ENCODE measurements at places on chromosomes 7 and 10. TPM values are rescaled to one million over a fixed set of nuclear protein-coding genes. Genes with fewer than 3 reads are reported as not detected.

The ZNF107 gene
- 4.9 TPM for total RNA-seq

The DPP6 gene
- total RNA-seq, result 40.0 TPM

The IFIT3 gene
- 14.2 TPM for total RNA-seq

DNA sequence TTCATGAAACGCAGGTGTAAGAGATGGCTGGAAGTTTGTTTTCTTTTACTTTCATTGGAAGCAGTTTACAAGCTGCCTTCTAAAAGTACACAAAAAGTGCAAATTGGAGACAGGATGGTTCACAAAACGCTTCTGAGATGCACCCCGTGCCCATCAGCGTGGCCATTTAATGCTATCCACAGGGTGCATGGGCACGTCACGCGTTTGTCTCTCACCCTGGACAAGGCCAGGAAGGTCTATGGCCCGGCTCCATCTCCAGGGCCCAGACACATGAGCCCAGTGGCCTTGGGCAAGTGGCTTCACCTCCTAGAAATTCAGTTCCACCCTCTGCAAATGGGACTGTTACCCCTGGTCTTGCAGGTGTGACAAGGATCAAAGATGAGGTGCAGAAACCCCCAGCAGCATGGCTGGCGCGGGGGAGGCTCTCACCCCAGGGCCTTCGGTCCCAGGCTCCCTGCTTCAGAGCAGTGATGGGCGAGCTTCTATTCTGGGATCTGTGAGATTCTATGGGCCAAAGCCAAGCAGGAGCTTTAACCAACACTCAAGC, 60.8 kb upstream of the EBF3 start:
- no peak for ATAC-seq

- no peak for ATAC-seq
These were observed 193.5 kb upstream of the HDAC9 start for GRCh38 chr7:18302097-18302496.

DNA sequence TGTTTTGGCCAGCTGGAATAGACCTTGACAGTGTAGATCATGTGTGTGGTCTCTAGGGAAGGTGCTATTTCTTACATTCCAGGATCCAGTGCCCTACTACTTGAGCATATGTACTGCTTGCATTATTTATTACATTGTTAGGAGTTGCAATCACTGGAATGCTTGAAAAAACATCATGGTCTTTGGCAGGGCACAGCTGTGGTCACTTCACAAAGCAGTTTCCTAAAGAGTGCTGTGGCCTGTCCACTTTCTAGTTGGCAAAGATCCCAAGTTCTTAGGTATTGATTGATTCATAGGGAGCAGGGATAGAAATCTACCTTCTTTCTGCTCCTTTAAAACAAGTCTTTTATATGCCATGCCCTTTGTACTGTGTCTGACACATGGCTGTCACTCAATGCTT, 4.6 kb downstream of the C7orf25 start:
- ATAC-seq, result no peak

DNA sequence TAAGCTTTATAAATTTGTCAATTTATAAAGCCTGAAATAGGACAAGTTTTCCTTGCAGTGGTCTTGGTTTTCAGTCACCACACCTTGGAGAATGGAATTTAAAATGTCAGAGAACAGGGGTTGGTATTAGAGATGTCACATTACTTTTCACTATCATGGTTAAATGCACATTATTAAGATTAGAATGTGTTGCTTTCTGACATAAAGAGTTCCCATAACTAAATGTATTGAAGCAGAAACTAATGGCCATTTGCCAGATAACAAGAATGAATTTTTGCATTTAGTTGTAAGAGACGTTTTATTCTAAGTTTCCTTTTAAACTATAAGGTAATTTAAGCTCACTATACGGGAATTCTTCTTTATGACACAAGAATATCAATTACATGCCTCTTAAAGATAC, 172.3 kb downstream of the ARL4A start:
- no peak for ATAC-seq

DNA sequence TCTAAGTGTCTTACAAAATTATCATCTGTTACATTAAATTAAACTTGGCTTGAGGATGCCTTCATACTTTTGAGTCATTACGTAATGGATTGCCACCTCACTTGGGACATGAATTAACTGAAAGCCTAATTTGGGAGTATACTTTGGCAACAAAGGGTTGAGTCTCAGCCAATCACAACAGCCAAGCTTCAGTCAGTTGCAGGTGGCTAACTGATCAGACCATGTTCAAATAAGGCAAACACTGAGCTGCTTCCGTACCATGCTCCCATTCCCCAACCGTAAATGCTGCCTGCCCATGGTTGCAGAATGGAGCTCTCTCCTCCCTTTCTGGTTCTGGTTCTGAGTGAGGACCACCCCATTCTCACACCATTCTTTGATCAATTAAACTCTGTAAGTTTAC, 92.9 kb upstream of the STK17A start:
- ATAC-seq, result no peak

DNA sequence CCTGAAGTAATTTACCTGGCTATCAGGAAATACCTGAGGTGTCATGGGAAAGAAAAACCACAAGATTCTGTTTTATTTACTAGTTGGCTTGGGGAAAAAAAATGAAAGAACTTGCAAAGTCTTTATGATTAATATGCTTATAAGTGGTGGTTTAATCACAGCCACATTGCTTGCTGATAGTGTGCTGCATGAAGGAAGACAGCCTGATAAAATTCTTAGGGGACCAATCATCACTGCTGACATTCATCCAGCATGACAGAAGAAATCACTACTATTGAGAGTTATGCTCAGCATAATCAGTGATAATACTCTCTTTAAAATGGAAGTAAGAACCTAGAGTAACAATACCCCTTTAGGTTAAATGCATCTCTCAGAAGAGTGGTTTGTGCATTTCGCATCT, 150.2 kb upstream of the LRRN3 start:
- no peak for ATAC-seq

DNA sequence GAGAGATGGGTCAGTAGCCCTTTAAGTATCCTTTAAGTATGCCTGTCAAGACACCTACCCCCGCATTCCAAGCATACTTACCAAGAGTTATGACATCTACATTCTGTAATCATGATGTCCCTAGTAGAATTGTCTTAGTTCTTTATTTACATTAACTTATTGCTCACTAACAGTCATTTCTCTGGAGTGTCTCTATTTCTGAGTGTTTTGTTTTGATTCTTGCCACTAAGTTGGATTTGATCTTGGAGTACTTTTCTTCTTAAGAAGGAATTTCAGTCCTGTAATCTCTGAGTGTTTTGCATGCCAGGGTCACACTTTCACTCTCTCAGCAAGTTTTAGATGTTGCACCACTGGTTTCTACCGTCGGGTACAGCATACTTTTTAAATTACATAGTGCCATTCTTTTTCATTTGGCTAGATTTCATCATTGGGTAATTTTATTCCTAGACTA, 1053.9 kb downstream of the KCNMA1 start:
- ATAC-seq, result peak; percentile 82

DNA sequence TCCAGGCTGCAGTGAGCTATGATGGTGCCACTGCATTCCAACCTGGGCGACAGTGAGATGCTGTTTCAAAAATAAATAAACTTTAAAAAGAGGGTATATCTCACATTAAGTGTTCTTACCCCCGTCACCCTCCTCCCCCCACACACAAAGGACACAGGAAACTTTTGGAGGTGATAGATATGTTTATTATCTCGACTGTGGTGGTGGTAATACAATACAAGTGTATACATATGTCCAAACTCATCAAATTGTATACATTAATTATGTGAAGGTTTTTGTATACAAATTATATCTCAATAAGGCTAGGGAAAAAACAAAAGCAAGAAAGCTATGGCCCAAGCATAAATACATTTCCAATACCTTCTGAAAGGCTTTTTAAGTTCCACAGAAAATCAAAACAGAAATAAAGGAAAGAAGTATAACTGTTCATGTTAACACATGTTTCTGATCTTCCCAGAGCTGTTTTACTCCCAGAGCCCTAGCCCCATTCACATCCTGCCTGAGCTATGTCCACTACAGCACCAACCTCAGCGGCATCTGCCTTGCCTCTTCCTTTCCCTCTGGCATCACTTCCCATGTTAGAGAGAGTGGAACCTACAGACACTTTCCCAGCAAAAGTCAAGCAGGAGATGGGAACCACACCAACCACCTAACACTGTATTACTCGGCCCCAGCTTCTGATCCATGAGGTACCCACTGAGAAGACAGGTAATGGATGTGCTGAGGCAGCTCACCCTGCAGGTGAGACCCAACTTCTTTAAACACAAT, 48.1 kb downstream of the SGMS1 start:
- no peak for ATAC-seq

DNA sequence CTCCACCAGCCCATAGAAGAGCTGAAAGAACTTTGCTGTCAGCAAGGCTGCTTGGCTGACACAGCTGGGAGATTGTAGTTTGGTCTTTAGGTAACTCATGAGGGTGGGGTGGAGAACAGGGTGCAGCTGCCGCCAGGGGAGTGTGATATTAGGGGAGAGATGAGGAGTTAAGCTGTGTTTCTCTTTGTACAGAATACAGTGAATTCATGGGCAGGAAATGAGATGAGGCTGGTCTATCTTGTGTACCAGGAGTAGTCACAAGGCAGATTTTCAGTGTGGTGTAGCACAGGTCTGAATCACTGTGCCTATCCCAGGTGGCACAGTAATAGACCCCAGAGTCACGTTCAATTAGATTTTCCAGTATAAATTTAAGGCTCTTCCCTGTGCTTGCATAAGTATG, 56.6 kb upstream of the TARP start:
- ATAC-seq, result no peak

GRCh38 chr10:69980672-69981071, 72.0 kb upstream of the MACROH2A2 start:
- ATAC-seq, result no peak
